ENCODE measurements at places on chromosomes 4 and X.
A peak's percentile ranks its signal among the peaks of the same experiment; 100 is the strongest.

- DNase-seq: peak; percentile 4
Measured at GRCh38 chr4:183548306-183548705, 43.4 kb downstream of the ING2 start.

DNA sequence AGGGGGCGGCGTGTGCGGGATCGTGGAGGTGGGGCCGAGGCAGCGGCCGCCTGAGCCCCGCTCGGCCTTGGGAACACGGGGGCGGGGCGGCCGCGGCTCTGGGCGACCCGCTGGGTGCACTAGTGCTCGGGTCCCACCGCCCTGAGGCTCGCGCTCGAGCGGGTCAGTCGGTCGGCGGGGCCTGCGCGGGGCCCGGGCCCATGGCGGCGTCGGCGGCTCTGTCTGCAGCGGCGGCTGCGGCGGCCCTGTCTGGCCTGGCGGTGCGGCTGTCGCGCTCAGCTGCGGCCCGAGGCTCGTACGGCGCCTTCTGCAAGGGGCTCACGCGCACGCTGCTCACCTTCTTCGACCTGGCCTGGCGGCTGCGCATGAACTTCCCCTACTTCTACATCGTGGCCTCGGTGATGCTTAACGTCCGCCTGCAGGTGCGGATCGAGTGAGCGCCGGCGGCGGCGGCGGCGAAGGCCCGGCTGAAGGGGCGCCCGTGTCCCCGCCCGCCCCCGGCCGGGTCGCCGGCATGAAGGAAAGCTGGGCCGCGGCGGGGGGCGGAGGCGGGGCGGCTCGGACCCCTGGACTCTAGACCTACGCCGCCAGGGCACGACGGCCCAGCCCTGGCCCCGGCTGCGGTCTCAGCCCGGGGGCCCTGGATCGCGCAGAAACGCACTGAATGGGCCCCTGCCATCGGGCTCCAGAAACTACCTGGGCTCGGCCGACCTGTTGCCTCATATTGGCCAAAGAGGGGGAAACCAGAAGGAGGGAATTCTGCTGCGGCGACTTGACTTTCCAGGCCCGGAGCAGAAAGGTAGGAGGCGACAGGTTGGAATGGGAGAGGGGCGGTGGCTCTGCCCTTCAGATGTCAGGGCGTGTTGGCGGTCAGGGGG lies at the start of gene SMIM10L2A:
SMIM10L2A (plus strand) TSS at position 13 of the 878 bp plus-strand sequence; CDS start at position 201, 188 bp downstream.
- DNase-seq: no peak

- no peak for DNase-seq
Measured at GRCh38 chr4:40656201-40656863, 26.7 kb upstream of the RBM47 start.

GRCh38 chrX:72373136-72373535 lies 67.4 kb upstream of the CITED1 start:
- no peak for DNase-seq

GRCh38 chr4:119750771-119751170 lies 122.2 kb upstream of the PDE5A start:
- no peak for DNase-seq

Measured in suppressor macrophage treated with lipopolysaccharide for 1 hour (primary cell).